Activated CD8-positive, alpha-beta memory T cell treated with anti-CD3 and anti-CD28 coated beads for 1 hour (primary cell): ENCODE measurements at places on chromosomes 4 and X.
A peak's percentile ranks its signal among the peaks of the same experiment; 100 is the strongest.

DNA sequence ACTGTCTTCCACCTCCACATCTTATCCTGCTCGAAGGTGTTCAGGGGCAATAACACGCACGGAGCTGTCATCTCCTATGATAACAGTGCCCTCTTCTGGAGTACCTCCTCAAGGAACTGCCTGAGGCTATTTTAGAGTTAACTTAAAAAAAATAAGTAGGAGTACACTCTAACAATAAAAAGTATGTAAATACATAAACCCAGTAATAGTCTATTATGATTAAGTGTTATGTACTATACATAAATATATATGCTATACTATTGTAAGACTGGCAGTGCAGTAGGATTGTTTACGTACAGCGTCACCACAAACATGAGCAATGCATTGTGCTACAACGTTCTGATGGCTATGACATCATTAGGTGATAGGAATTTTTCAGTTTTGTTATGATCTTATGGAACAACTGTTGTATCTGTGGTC, 34.5 kb upstream of the TLR2 start:
- no peak for DNase-seq

- no peak for DNase-seq
Observed at GRCh38 chrX:74420196-74421035, 877 bp upstream of the SLC16A2 start.

GRCh38 chr4:70505151-70505748, 13.1 kb upstream of the AMTN start:
- no peak for DNase-seq

GRCh38 chr4:129561886-129562671, 466.1 kb downstream of the C4orf33 start:
- DNase-seq = no peak

DNA sequence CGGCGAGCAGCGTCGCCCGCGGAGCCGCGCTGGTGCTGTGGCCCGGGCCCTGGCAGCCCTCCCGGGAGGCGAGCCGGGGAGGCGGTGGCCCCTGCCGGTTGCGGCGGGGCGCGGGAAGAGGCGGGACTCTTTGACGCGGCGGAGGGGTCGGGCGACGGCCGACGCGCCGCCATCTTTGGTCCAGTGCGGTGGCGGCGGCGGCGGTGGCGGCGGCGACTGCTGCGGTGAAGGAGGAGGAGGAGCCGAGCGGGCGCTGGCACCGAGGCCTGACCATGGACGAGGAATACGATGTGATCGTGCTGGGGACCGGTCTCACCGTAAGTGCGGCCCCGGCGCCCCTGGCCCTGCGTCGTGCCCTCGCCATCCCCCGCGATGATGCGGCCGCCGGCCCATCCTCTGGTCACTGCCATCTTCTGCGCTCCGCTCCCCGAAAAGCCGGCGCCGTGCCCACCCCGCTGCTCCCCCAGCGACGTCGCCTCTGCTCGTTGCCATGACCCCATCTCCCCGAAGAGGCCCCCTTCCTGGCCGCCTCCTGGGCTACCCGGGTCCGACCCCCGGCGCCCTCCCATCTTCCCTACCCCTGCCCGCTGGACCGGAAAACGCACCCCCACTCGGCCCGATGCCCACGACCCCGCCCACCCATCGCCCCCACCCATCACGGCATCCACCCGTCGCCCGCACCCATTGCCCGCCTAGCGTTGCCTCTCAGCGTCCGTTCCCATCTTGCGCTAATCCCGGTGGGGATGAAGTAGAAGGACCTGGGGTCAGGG, at the start of gene GDI1:
Gene GDI1 (plus strand): TSS at position 172 of the 770 bp plus-strand sequence. CDS start 101 bp downstream, at position 273.
- DNase-seq = no peak

DNA sequence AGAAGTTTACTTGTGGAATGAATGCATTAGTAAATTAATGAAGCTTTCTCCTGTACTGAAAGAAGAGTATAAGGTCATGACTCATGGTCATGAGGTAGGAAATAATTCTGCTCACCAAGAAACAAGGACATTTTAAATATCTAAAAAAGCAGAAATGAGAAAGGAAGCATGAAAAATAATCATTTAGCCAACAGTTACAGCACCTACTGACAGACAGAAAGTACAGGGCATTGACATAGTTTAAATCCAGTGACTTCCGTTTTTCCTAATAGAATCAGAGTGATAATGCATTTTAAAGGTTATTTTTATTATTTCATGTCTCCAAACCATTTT, 30.5 kb upstream of the ACSL1 start:
- DNase-seq = no peak

GRCh38 chr4:96044971-96045370, 205.1 kb downstream of the PDHA2 start:
- DNase-seq = no peak

DNA sequence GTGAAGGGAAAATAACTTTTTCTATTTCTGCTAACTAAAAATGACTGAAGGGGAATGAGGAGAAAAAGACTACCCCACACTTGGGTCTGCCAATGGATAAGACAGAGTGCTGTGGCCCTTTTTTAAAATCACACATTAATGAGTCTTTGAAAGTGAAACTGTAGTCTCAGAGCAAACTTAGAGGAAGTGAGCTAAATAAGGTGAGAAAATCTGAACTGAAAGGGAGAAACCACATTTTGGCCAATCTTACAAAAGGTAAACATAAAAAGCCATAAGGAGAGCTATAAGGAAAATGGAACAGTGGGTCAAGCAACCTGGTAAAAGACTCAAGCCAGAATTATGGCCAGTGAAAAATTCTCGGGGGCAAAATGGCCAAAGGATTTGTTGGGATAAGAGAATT, 755.1 kb upstream of the IGFBP7 start:
- no peak for DNase-seq

DNA sequence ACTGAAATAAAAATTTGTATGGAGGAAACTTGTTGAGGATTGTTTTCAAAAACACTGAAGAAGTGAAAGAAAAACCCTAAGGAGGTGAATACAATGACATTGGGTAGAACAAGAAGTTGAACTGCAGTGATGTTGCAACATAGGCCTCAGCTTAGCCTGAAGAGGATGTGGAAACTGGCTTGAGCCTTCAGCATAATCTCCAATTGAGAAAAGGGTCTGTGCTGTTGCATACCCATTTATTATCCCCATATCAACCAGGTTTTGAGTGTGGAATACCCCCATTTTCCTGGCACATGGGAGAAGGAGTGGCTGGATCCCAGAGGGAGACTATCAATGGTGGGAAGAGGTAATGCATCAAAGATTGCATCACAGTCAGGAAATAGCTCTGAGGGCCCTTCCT, 695.0 kb upstream of the HS3ST1 start:
- DNase-seq = no peak

GRCh38 chr4:66187175-66187720, 517.0 kb upstream of the EPHA5 start:
- no peak for DNase-seq

DNA sequence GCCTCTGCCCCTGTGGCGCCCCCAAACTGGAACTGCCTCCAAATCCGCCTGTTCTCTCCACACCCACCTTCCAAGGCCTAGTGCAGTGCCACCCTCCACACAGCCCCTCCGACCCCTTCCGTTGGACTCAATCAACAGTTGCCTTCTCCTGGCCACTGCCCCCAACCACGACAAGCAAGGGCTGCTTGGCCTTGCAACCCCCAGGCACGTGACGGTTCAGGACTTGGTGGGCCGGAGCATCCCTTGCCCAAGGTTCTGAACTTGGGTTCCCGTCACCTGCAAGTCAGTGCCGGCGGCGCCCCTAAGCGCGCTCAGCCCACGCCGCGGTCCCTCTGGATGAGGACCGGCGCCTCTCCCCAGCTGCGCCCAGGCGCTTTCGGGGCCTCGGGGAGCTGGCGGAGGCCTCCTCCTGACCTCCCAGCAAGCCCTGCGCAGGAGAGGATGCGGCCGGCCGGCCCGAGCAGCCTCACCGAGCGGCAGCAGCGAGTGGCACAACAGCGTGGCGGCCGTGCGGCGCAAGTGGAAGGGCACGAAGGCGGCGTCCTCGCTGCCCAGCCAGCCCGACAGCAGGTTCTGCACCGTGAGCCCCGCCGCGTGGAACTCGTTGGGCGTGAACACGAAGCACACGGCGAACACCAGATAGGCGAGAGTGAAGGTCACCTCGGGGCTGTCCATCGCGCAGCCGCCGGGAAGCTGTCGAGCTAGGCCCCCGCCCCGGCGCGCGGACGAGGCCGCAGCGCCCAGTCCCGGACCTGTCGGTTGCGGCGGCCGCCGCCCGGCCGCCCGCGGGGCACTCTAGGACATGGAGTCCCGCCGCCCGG, 750 bp downstream of the TMEM129 start:
- peak; percentile 26 for DNase-seq
